T-cell (primary cell): ENCODE measurements at places on chromosomes 16 and 17. TPM values are rescaled to one million over a fixed set of nuclear protein-coding genes. Genes with fewer than 3 reads are reported as not detected.

DNA sequence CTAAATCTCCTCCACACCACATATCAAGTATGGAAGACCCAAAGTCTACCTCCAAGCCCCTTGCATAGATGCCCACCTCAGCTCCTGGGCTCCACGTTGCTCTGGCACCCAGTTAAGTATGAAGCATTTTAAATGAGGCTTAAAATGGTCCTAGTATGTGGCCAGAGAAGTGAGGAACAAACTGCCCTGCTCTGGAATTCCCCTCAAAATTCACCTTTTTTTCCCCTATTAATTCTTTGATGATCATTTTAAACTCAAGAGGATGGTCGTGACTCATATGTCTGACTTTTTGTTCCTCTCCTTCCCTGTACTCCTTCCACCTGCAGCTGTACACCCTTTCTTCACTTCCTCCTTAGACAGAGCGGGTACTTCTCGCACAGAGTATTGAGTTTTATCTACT is 234.5 kb upstream of the MYOCD start:
- H3K27me3 ChIP-seq: no peaks in the 10 kb centered on the region
- DNase-seq: no peak
- H3K27ac ChIP-seq: no peak overlapping the region
- H3K36me3 ChIP-seq: no peaks in the 10 kb centered on the region

Gene STX1B
- 3.4 TPM for total RNA-seq

DNA sequence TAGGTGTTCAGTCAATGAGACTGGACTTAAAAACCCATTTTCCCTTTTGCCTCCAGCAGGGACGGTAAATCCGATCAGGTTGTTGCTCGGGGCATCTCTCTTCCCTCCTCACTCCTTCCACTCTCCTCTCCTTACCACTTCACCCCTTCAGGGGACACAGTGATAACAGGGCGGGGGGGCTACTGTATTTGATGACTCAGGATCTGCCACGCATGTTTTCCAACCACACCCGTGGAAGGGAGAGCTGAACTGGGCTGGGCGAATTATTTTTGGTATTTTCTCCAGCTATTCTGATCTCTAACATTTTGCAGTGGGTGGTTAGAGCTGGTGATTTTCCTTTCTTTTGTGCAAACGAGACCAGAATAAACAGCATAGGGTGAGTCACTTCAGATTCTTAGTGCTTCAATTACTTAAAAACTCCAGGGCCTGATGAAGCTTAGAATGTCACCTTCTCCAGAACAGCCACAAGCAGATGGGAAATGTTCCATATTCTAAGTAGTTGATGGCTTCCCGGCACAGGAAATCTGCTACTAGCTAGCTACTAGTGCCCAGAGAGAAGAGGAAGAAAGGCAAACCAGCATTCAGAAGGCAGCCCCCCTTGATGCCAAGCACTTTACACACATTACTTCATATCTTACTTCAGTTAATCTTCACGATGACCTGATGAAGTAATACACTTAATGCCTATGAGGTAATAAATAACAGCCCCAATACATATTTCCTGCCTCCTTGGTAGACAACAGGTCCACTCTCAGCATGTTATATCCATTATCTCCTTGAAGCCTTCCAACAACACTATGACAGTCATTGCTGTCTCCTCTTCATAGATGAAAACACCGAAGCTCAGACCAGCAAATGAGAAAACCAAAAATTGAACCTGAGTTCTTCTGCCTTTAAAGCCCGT is 74.1 kb downstream of the ASIC2 start:
- no peak overlapping the region for H3K4me3 ChIP-seq
- no peaks in the 10 kb centered on the region for H3K4me1 ChIP-seq
- no peak for DNase-seq
- no peaks in the 10 kb centered on the region for H3K36me3 ChIP-seq
- H3K27ac ChIP-seq: no peak overlapping the region
- no peaks in the 10 kb centered on the region for H3K27me3 ChIP-seq

Gene TSPAN10
- total RNA-seq: 1.5 TPM

- H3K4me3 ChIP-seq: no peak overlapping the region
- no peak overlapping the region for H3K27ac ChIP-seq
- no peak for DNase-seq
Measured at GRCh38 chr16:55138298-55138697, 185.7 kb upstream of the IRX6 start.

DNA sequence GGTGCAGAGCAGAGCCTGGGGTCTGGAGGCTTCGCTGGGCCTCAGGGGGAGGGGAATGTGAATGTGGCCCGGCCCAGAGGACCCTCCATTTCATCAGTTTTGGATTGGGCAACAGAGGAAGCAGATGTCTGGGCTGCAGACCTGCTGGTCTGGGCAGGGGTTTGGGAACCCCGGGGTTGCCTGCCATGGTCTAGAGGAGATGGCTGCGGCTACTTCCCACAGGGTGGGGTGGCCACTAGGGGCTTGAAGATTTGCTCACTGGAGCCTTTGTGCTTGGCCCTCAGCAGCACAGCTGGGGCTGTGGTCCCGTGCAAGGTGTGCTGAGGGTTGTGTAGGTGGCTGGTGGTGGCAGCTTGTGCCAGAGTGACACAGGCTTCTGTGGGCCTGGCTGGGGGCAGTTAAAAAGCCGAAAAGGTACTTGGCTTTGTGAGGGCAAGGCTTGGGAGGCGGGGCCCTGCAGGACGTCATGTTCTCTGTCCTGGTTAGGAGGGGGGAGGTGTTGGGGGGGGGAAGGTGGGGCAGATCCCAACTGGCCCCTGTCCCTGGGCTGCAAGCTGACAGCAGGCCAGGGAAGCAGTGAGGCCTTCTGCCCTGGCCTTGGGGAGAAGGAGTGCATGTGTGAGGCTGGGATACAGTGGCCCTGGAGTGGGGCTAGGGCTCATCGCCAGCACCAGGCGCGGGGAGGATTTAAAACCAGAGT is 98.0 kb downstream of the KPNA2 start:
- no peak overlapping the region for H3K27ac ChIP-seq
- H3K4me3 ChIP-seq: no peak overlapping the region
- peaks cover 21% of the 10 kb centered on the region for H3K36me3 ChIP-seq
- no peaks in the 10 kb centered on the region for H3K4me1 ChIP-seq
- H3K27me3 ChIP-seq: no peaks in the 10 kb centered on the region
